Chondrocyte (in vitro differentiated cells): ENCODE measurements at places on chromosomes 16 and 17. TPM values are rescaled to one million over a fixed set of nuclear protein-coding genes. Genes with fewer than 3 reads are reported as not detected.

The SLFN12 gene
- total RNA-seq: 10.5 to 19.2 TPM (median 13.1 TPM) in 3 replicates

GRCh38 chr16:11536104-11536866, 50.4 kb downstream of the LITAF start:
- H3K27ac ChIP-seq: no peak overlapping the region
- H3K27me3 ChIP-seq: no peaks in the 10 kb centered on the region
- DNase-seq: no peak

GRCh38 chr17:59160157-59161025, 4.8 kb downstream of the PRR11 start:
- peaks cover 17% of the 10 kb centered on the region for H3K4me1 ChIP-seq
- no peak for DNase-seq
- H3K4me3 ChIP-seq: no peak overlapping the region

- DNase-seq: no peak
- no peaks in the 10 kb centered on the region for H3K27me3 ChIP-seq
- no peaks in the 10 kb centered on the region for H3K4me1 ChIP-seq
- H3K27ac ChIP-seq: no peak overlapping the region
- no peak overlapping the region for H3K4me3 ChIP-seq
These were observed 675.3 kb downstream of the MAF start for GRCh38 chr16:78925083-78925767.

GRCh38 chr16:51898872-51899271, 648.1 kb downstream of the TOX3 start:
- no peaks in the 10 kb centered on the region for H3K4me1 ChIP-seq
- DNase-seq: no peak
- H3K27me3 ChIP-seq: peaks cover 3% of the 10 kb centered on the region
- H3K27ac ChIP-seq: no peak overlapping the region
- H3K36me3 ChIP-seq: no peaks in the 10 kb centered on the region
- H3K4me3 ChIP-seq: no peak overlapping the region

The IKZF3 gene
- total RNA-seq: not detected in 3 replicates

GRCh38 chr16:54554581-54554980, 268.0 kb upstream of the IRX3 start:
- H3K36me3 ChIP-seq: peaks cover 3% of the 10 kb centered on the region
- no peaks in the 10 kb centered on the region for H3K4me1 ChIP-seq
- peaks cover 20% of the 10 kb centered on the region for H3K27me3 ChIP-seq
- no peak overlapping the region for H3K4me3 ChIP-seq
- no peak overlapping the region for H3K27ac ChIP-seq
- DNase-seq: no peak

GRCh38 chr16:84467709-84468108, 36.8 kb downstream of the MEAK7 start:
- no peaks in the 10 kb centered on the region for H3K27me3 ChIP-seq
- no peak for DNase-seq
- H3K4me1 ChIP-seq: no peaks in the 10 kb centered on the region
- no peak overlapping the region for H3K27ac ChIP-seq
- peaks cover 25% of the 10 kb centered on the region for H3K36me3 ChIP-seq

DNA sequence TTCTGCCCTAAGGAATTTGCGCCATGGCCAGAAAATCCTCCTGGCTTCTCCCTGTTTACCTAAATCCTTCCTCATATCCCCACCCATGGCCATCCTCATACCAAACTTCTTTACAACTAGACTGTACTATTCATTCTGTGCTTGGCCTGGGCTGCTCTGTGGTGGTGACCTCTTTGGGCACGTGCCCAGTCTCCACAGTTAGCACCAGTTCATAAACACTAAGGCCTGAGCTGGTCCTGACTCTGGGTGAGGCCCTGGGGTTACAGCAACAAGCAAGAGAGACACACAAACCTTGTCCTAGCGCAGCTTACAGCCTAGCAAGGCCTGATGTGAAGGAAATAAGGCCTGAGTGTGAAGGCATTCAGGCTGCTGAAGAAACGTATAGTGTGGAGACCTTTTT, 3.1 kb upstream of the ATXN7L3 start:
- no peak overlapping the region for H3K4me3 ChIP-seq
- peaks cover 24% of the 10 kb centered on the region for H3K4me1 ChIP-seq
- H3K27ac ChIP-seq: peak overlapping the region; percentile 27
- DNase-seq: no peak

DNA sequence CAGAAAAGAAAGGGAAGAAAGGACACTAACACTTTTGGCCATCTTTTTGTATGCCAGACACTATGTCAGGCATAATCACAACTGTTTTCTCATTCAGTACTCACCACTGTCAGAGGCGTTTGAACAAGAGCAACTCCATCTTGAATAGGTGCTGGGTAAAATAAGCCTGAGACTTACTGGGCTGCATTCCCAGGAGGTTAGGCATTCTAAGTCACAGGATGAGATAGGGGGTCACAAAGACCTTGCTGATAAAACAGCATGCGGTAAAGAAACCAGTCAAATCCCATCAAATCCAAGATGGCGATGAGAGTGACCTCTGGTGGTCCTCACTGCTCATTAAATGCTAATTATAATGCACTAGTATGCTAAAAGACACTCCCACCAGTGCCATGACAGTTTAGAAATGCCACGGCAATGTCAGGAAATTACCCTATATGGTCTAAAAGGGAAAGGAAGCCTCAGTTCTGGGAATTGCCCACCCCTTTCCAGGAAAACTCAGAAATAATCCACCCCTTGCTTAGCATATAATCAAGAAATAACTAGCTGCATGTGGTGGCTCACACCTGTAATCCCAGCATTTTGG, 14.9 kb upstream of the LYRM9 start:
- no peak overlapping the region for H3K27ac ChIP-seq
- H3K4me1 ChIP-seq: no peaks in the 10 kb centered on the region
- no peak overlapping the region for H3K4me3 ChIP-seq
- DNase-seq: no peak

- H3K4me1 ChIP-seq: peaks cover 16% of the 10 kb centered on the region
- no peaks in the 10 kb centered on the region for H3K27me3 ChIP-seq
- no peaks in the 10 kb centered on the region for H3K36me3 ChIP-seq
- no peak overlapping the region for H3K27ac ChIP-seq
These were observed 39.3 kb downstream of the SMPD3 start for GRCh38 chr16:68408967-68409366.

DNA sequence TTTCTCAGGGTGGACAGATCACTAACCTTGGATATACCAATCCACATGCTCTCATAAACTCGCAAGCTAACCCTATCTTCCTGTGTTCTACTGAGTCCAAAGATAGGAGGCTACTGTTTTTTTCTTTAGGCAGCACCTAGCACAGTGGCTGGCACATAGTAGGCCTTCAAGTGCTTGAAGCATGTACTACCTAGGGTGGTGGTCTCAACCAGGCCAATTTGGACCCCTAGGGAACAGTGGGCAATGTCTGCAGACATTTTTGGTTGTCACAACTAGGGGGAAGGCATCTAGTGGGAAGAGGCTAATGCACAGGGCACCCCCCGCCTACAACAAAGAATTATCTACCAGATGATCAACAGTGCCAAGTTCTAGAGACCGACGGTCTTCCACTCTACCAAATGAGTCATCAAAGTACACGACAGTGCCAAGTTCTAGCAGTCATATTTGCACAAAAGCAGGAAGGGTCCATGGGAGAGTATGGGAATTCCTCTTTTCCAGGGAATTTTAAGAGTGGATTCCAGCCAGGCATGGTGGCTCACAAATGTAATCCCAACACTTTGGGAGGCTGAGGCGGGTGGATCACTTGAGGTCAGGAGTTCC, 390.3 kb downstream of the SLC39A11 start:
- DNase-seq: no peak
- no peak overlapping the region for H3K27ac ChIP-seq
- no peak overlapping the region for H3K4me3 ChIP-seq
- H3K36me3 ChIP-seq: peaks cover 2% of the 10 kb centered on the region

- no peak for DNase-seq
- peaks cover 2% of the 10 kb centered on the region for H3K36me3 ChIP-seq
- no peaks in the 10 kb centered on the region for H3K27me3 ChIP-seq
- peaks cover 13% of the 10 kb centered on the region for H3K4me1 ChIP-seq
- no peak overlapping the region for H3K4me3 ChIP-seq
These were observed 588.7 kb downstream of the CDH13 start for GRCh38 chr16:83215406-83216001.

DNA sequence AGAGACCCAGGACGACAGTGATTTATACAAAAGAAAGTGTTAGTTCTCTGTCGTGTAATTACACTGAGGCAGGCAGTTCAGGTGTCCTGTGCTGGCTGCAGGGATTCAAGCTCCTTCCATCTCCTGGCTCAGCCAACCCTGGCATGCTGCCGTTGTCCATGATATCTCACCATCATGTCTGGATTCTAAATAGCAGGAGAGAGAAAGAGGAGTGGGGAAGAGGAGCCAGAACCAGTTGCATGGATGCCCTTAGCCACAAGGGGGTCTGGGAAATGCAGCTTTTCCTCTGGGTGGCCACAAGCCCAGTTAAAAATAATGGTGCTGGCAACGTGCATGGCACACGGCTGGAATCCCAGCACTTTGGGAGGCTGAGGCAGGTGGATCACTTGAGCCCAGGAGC, 9.7 kb downstream of the C16orf54 start:
- H3K4me1 ChIP-seq: no peaks in the 10 kb centered on the region
- peaks cover 39% of the 10 kb centered on the region for H3K27me3 ChIP-seq
- H3K27ac ChIP-seq: no peak overlapping the region

DNA sequence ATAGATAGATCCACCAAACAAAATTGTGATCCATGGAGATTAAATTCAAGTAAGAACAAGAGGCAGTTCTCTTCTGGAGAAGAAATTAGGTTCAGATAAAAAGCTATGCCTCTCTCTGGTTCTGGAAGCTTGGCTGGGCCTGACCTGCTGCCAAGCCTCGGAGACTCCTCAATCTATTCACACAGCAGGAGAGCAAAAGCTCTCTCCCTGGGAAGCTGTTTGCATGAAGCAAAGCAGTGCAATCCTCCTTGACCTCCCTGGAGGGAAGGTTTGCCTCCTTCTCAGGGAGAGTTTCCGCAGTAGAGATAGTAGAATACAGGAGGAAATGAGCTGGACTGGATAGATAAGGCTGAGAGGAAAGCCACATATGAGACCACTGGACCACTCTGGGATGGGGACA, 78.1 kb upstream of the GNAO1 start:
- no peaks in the 10 kb centered on the region for H3K4me1 ChIP-seq
- H3K27ac ChIP-seq: no peak overlapping the region
- no peak overlapping the region for H3K4me3 ChIP-seq

DNA sequence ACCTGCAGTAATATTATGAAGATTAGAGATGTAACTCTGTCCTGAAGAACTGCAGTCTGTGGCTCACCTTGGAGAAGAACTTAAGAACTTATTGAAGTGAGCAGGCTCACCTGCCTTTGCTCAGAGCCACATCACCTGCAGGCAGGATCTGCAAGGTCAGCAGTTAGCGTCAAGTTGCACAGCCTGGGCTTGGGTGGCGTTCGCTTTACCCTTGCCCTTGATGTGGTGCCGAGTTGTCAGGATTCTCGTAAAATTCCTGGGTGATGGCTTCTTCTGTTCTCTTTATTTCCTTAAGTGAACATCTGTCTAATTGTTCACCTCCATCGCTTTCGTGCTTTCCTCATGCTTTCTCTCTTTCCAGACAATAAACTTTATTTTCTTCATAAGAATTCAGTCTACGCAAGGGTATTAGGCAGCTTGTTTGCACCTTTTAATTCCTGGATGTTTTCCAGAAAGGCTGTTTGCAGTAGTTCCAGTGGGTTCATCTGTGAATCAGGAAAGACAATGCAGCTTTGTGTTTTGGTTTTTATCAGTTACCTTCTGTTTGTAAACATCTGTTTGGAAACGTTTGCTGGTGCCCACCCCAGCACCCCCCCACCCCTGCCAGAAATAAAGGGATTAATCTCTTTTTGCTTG, 254.3 kb downstream of the WWOX start:
- no peaks in the 10 kb centered on the region for H3K4me1 ChIP-seq
- no peak for DNase-seq
- H3K27me3 ChIP-seq: no peaks in the 10 kb centered on the region
- H3K27ac ChIP-seq: no peak overlapping the region

The KCNH6 gene
- total RNA-seq: not detected in 3 replicates
